ENCODE measurements at places on chromosomes 6 and 20.
A peak's percentile ranks its signal among the peaks of the same experiment; 100 is the strongest.

DNA sequence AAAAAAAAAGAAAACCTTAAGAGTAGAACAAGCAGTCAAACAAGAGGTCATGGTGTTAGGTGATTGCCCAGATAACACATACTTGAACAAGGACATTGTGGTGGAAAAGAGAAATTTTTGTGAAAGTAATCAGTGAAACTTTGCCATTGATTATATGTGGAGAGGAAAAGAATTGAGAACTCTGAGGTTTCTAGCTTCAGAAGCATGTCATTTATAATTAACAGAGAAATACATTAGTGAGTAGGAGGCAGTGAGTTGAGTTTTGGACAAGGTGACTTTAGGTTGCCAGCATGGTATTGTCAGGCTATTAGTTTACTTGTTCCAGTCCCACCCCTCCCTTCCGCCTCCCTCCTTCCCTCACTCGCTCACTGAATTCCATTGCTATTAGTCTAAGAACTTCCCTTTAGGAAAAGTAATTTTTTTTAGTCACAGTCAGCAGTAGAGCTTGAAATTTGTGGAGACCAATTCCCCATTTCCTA, 17.2 kb downstream of the TAB2 start:
- peak; percentile 16 for DNase-seq

DNA sequence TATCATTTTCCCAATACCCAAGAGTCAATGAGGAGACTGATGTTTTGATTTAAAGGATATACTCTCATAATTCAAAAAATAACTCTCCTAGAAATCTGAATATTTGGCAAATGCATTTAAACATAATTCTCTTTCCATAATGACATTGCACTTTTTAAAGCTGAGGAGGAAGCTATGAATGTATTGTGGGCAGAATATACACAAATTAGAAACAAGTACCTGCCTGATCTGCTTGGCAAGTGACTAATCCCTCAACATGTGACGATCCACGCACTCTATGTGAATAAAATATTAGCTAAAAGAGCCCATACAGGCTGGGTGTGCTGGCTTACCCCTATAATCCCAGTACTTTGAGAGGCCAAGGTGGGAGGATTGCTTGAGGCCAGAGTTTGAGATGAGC, 88.3 kb upstream of the CCDC28A start:
- DNase-seq, result no peak

GRCh38 chr6:74343804-74344203, 647.8 kb downstream of the CD109 start:
- no peak for DNase-seq

DNA sequence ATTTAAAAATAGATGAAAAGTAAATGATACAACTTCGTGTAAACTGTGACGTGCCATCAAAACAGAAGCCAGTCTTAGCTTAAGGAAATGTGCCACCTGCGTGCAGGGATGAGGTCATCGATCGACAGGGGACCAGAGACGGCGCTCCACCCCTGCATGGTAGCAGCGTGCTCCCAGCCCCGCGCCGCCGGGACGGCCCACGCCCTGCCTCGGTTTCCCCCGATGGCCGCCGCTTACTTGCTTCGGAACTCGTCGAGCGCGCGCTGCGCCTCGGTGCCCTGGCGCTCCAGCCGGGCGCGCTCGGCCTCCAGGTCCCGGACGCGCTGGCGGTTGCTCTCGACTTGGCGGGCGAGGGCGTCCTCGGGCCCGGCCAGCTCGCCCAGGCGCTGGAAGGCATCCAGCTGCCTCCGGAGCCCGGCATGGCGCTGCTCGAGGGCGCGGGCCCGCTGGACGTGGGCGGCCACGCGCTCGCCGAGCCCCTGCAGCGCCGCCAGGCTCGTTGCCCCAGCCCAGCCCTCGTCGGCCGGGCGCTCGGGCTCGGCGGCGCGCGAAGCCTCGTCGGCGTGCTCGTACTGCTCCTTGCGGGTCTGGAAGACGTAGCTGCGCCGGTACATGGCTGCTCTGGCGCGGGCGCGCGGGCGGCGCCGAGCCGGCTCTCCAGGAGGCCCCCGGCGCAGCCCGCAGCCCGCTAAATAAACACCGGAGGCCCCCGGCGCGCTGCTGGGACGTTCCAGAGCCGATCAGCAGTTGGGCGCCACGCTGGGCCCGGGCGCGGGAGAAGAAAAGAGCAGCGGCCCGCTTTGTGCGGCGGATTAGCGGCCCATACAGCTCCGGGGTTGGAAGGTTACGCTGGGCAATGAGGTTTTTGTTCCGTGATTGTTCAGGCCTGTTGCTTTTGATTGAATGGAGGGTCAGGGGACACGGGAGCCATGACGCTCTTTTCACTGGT, at the start of gene BFSP1:
Gene BFSP1 (minus strand): TSS at position 664 of the 949 bp plus-strand sequence. CDS start 50 bp downstream, at position 614.
- DNase-seq, result peak; percentile 77

DNA sequence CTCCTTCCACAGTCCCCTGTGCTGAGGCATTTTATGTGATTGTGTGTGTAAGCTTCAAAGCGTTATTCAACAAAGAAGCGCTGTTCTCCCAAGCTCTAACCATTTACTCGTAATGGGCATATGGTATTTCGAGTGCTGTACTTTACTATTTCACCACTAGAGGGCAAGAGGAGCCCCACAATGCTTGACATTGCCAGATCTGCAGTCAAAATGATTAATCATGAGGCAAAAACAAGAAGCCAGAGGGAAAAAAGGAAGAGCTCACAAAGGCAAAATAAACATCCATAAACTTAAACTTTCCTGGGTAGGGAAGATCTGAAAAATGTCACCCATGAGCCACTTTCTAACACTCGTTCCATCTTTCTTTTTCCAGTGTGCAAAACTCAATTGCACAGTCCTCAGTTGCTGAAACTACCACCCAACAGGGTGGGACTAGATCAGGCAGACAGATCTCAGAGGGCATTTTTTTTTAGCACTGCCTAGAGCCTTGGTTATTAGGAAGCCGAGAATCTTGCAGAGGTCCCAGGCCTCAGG, 215.0 kb upstream of the PLCB4 start:
- peak; percentile 80 for DNase-seq

DNA sequence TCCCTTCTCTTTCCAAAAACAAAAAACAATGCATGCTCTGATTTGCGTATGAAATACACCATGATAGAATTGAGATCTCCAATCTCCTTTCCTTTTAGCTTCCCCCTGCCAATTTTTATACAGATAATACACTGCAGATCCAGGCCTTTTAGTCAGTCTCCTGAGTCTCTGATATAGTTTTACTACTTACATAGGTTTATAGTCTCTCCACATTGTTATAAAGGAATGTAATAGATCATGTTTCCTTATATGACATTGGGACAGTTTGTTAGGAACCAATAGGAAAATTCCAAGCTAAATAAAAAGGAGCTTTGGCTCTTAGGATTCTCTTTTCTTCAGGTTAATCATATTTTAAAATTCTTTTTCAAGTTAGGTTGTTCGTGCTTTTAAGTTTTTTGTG, 36.5 kb downstream of the TBPL1 start:
- no peak for DNase-seq

DNA sequence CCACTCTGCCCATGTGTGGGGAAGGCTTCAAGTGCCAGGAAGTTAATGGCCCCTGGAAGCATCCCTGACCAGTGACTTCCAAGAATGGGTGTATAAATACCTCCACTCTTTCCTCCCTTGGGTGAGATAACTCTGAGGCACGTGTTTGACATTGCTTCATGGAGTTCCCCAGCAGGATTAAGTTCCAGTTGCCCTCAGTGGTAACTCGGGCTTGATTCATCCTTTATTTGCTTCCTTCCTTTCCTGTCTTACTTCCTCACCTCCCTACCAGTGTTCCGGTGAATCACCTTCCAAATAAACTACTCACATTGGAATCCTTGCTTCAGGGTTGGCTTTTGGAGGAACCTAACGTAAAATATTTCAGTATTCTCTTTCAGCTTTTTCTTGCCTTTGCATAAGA, 84.6 kb upstream of the JAG1 start:
- no peak for DNase-seq

DNA sequence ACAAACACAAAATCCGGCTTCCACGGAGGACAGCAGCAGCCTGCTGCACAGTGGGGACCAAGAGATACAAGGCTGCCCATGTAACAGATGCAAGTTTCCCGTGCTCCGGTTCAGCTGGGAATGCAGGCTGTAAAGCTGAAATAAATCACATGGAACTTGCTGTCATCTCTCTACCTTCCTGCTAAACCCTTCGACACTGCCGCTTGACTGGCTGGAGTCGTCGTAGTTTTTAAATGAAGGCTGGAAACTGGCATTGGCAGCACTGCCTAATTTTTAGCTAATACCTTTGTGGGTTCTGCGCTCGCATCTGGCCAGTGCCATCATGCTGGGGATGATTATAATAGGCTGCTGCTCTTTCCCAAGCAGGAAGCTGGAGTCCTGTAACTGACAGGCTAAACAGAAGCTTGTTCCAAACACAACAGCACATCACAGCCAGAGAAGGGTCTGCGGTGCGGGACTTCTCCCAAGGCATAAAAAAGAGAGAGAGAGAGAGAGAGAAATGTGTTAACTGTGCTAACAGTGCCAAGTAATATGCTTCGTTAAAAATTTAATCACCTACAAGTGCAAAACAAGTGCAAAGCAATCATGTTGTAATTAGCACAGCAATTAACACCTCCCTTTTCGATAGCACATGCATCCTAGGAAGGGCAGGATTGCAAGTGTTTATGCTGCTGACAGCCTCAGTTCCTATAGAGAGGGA, 146.1 kb downstream of the TFAP2A start:
- DNase-seq, result no peak

DNA sequence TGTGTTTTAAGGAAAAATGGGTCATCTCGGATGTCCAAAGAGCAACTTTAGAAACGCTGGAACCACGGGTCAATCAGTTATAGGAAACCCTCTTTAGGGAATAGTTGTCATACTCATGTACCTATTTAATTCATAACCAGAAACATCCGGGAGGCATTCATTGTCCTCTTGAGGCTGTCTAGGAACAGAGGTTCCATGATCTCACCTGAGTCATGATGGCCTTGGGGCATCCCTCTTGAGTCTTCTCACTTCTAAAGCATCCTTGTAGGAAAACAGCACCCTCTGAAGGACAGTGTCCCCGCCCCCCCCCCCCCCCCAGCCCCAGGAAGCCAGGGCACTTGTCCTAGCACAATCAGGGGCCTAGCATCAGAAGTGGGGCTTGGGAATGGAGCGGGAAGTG, 46.3 kb upstream of the CDH4 start:
- no peak for DNase-seq

GRCh38 chr6:12923644-12924235, 207.2 kb downstream of the PHACTR1 start:
- DNase-seq, result no peak

DNA sequence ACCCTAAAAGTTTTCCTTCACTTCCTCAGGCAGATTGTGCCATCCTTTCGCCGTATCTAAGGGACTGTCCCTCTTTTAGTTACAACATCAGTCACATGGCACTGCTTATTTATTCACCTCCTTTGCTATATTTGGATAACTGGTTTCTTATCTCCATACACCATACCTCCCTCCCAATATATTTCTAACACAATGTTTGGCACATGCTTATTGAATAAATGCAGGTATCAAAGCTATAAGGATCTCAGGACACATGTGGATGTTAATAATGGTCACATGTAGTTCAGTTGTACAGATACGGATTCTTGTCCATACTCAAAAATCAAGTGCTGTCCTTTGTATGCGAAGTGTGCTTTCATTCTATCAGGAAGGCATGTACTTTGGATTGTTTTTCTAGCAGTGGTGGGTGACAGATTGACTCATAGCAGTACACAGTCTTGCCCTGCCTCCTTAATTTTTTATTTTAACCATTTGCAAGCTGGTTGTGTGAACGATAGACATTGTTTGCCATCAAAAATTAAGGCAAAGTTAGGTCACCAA, 407.1 kb upstream of the RUNX2 start:
- no peak for DNase-seq

DNA sequence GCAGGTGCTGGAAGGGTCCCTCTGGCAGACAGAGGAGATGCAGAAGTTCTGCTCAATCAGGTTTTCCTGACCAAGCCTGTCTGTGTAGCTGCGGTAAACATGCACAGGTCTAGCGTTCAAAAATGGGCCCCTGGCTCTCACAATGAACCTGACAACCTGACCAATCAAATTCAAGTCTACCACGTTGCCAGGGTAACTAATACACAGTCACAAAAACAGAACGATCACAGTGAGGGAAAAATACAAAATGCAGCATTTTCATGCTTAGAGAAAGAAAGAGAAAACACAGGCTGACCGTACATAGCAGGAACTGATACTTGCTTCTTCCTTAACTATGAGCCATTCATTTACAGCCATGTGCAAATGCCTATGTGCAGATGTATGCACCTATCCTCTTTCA, 353.1 kb upstream of the TSHZ2 start:
- no peak for DNase-seq

Measured in iPS-NIHi11 (cell line).